ENCODE measurements at places on chromosomes 4 and X.

GRCh38 chr4:174213731-174214100 lies 69.8 kb downstream of the FBXO8 start:
- DNase-seq, result no peak

DNA sequence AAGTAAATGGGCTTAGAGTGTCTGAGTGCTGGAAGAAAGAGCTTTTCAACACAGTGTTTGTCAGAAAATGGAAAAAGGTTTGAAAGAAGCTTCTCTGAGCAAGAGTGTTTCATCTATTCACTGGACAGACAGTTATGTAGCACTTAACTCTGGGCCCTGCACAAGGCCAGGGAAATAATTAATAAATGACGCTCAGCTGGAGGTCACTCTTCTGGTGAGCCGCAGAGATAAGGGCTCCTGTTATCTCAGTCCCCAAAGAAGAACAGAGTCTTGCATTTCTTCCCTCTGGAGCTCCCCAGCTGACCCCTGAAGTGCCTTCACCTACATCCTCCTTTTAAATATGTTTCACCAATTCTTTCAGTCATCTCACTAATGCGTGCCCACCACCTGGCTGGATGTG lies 90.4 kb downstream of the SLC16A2 start:
- DNase-seq, result no peak

DNA sequence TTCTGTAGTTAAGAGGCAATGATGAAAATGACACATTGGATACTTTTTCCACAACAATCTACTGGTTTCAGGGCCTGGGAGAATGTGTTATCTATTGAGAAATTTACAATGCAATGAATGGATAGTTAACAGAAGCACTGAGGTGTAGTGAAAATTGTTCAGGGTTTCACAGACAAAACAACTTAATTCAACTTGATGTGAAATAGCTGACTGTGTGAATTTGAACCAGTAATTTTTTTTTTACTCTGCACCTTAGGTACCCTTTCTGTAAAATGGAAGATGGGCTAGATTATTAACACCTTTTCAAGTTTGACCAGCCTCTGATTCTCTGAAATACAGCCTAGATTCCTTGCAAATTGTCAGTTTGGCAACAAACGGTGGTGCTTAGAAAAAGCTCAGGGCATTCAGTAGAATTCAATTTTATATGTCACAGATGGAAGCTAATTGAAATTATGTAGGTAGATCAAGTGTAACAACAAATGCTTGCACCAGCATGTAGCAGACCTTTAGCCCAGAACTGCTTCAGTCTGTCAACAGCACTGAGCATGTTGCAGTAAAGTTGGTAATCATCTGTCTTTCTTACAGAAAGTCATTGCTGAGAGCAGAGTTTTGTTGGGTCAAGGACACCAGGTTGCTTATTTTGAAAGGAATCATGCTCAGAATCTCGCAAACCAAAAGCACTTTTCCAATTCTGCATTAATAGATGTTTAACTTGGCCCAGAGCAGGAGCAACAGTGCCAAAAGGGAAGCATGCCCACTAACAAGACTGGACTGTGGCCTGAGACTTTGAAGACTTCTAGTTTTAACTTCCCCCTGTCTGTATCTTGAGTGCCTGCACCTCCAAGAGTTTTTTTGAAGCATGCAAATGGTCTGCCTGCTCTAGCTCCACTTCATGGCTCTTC lies 526.6 kb downstream of the PACRGL start:
- no peak for DNase-seq

GRCh38 chrX:31433856-31434255 lies 362.0 kb upstream of the FTHL17 start:
- DNase-seq, result no peak

DNA sequence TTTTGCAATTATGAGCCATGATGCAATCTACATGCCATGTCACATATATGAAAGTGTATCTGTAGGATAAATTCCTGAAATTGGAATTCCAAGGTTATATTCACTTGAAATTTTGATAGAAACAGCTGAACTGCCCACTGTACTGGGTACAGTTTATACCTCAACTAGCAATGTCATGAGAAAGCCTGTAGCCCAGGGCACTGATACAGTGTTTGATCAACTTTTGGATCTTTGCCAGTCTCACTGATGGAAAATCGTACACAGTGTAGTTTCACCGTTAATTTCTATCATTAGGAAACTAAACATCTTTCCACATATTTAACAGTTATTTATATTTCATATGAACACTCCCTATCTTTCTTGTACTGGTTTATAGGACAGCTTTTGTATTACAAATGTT lies 34.2 kb downstream of the TAPT1 start:
- no peak for DNase-seq

- no peak for DNase-seq
These were observed 161.1 kb downstream of the PCDH19 start for GRCh38 chrX:100248885-100249493.

DNA sequence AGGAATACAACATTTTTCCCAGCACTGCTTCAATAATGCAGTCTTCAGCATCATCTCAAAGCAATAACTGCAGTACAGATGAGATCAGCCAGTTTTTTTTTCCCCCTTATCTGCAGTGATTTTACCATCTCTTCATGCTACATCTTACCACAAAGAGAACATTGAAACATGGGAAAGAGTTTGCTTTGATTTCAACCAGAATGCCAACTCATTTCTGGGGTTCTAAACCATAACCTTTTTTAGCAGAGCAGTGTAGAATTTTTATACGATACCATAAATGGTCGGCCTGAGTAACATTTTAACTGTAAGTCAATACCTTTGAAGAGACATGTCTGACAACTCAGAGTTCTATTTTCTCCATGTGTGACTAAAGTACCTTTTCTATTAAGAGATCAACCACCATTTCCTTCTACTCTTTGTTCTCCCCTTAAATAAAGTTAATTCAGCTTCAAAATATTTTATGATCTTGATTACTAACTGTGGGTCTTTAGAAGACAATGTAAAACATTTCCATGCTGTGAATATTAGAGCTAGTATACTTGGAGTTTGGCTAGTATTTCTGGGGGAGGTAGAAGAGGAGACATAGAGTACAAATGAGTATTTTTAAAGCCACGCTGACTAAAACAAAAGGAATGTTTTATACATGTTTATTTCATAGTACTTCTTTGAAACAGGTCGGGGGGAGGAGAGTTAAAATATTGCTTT lies 69.1 kb downstream of the TET2 start:
- no peak for DNase-seq

DNA sequence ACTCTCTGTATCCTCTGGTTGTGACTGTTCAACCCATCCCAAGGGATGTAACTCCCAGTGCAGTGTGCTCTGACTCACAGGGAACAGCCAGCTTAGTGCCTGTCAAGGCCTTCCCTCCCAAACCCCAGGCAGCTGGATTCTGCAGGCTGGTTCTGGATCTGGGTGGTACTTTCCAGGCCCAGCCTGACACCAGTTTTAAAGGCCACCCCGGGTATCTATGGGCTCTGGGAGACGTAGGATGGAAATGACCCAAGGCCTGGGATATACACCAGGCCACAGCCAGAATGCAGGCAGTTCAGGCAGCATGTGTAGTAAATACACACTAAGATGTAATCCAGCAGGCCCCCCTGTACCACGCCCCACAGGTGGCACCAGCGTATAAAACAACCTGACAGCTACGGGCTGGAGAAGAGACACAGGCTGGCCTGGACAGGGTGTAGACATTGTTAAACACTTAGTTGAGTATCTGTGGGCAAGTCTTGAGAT lies 64.2 kb downstream of the SPINK2 start:
- no peak for DNase-seq

DNA sequence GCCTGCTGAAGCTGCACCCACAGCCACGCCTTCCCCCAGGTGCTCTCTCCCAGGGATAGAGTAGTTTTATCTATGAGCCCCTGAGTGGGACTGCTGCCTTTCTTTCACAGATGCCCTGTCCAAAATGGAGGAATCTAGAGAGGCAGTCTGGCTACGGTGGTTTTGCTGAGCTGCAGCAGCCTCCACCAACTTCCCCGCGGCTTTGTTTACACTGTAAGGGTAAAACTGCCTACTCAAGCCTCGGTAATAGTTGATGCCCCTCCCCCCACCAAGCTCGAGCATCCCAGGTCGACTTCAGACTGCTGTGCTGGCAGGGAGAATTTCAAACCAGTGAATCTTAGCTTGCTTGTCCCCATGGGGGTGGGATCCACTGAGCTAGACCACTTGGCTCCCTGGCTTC lies 84.5 kb downstream of the PRKG2 start:
- no peak for DNase-seq

GRCh38 chrX:38654302-38654701 lies 93.0 kb downstream of the TSPAN7 start:
- no peak for DNase-seq
